Upper lobe of left lung (tissue), 6 donors: ENCODE measurements at places on chromosomes 1 and 21.

DNA sequence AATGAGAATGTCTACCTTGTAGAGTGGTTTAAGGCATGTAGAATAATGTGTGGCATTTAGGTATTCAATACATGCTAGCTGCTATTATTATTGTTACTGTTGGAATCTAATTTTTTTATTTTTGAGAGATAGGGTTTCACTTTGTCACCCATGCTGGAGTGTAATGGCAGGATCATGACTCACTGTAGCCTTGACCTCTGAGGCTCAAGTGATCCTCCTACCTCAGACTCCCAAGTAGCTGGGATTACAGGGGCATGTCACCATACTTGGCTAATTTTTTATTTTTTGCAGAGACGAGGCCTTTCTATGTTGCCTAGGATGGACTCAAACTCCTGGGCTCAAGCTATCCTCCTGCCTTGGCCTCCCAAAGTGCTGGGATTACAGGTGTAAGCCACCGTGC lies 61.9 kb downstream of the EPB41 start:
- DNase-seq = no peak

GRCh38 chr1:22129501-22130117 lies 13.3 kb downstream of the WNT4 start:
- DNase-seq = peak; percentile 72

DNA sequence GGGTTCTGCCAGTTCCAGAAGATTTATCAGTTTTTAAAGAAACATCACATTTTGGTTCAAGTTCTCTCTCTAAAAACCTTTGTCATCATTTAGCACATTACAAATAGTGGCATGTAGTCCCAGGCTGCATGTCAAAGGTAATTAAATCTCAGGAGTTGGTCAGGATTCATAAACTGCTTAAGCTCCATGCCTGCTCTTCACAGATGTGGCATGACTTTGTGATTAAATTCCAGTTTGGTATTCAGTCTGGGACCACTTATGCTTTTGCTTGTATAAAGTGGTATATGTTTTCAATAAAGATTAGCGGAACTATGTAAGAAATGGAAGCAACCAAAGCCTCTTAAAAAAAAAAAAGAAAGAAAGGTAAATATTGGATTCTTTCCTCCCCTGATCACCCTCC lies 408.0 kb downstream of the DISC1 start:
- no peak for DNase-seq

DNA sequence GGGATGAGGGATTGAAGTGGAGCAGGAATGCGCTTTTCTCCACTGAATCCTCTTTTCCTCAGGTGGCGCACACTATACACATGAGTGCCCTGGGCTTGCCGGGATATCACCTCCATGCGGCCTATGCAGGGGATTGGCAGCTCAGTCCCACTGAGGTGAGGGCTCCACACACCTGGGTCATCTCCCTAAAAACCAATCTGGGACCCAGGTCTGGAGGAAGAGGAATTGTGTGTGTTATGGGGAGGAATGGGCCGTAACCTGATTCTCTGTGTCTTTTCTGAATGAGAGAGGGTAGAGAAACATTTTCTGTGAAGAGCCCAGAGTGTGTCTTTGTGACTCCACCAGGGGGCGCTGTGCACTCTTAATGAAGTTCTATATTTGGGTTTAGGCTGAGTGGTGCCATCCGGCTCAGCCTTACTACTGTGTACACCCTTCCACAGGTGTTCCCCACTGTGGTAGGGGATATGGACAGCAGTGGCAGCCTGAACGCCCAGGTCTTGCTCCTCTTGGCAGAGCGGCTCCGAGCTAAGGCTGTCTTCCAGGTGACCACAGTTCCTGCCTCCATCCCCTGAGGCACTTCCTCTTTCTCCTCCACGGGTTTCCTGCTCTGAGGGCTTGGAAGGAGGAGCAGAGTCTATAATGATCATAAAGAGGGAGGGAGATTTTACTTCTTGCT lies 1.5 kb downstream of the TOMM40L start:
- peak; percentile 81 for DNase-seq

- no peak for DNase-seq
Observed at GRCh38 chr1:150126811-150127210, 22.9 kb upstream of the PLEKHO1 start.

- DNase-seq = no peak
Observed at GRCh38 chr1:182752077-182752988, 37.2 kb upstream of the NPL start.

DNA sequence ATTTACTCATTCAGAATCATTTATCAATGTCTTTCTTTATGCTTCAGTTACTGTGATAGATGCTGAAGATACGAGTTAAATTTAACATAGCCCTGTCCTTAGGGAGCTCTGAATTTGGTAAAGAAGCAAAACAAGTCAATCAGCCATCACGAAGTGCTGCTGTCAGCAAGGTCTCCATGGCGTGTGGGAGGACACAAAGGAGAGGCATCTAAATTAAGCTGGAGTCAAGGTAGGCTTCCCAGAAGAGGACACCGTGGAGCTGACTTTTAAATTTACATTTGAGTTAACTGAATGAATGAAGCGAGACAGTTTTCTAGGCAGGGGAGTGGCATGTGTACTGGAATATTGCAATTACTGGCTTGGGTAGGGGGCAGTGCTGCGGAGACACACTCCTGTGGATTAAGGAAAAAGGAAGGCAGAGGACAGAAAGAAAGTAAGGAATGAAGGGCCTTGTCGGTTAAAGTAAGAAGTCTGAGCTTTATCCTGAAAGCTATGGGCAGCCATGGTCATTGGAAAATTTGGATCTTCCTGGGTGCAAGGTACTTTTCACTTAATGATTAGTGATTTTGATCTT lies 41.3 kb upstream of the C1orf87 start:
- no peak for DNase-seq

GRCh38 chr1:235054466-235054865 lies 74.2 kb downstream of the TOMM20 start:
- DNase-seq = no peak

GRCh38 chr21:45153358-45154318 lies 79.3 kb downstream of the ADARB1 start:
- no peak for DNase-seq

DNA sequence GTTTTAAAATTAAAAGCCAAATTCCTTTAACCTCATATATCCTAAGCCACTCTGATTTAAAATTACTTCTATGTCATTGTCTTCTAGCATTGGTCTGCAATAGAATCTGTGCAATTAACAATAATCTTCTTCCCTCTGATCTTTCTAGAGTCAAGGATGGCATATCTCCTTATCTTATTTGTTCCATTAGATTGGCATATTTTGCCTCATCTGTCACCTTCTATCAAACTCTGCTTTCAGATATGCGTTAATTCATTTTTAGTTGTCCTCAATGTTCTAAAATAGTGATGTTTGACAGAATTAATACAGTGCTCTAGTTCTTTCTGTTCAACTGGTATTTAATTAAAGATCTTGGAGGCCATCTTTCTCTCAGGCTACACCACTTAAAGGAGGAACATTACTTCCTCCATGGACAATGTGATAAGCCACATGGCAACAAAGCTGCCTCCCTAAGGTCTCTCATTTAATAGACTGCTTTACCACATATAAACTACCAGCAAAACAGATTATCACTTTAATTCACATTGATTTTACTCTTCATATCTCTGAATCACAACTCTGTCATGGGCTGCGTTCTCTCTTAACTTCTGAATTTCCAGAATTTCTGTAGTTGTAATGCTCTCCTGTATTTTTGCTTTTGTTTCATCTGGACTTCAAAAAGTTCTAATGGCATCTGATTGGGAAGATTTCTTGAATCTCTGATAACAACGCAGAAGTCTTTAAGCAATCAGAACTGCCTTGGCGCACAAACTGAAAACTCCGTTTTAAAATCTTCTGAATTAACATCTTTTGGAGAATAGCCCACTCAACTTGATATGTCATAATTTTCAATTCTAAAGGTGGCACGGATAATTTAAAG lies 2.8 kb downstream of the NRIP1 start:
- DNase-seq = no peak

DNA sequence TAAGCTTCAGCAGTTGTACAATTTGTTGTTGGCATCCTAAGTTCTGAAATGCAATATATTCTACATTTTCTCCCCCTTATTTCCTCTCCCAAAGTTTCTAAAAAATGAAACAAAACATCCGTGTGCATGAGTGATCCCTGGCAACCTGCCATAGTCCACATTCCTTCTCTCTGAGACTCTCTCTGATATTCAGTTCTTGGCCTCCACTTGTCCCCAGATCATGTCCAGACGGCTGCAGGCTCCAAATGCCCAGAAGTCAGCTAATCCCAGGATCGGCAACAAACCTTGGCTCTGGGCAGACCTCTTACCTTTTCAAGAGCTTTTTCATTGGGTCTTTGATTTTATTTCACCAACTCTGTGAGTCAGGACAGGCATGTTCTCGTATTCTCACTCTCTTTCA lies 187.8 kb downstream of the ETS2 start:
- no peak for DNase-seq

DNA sequence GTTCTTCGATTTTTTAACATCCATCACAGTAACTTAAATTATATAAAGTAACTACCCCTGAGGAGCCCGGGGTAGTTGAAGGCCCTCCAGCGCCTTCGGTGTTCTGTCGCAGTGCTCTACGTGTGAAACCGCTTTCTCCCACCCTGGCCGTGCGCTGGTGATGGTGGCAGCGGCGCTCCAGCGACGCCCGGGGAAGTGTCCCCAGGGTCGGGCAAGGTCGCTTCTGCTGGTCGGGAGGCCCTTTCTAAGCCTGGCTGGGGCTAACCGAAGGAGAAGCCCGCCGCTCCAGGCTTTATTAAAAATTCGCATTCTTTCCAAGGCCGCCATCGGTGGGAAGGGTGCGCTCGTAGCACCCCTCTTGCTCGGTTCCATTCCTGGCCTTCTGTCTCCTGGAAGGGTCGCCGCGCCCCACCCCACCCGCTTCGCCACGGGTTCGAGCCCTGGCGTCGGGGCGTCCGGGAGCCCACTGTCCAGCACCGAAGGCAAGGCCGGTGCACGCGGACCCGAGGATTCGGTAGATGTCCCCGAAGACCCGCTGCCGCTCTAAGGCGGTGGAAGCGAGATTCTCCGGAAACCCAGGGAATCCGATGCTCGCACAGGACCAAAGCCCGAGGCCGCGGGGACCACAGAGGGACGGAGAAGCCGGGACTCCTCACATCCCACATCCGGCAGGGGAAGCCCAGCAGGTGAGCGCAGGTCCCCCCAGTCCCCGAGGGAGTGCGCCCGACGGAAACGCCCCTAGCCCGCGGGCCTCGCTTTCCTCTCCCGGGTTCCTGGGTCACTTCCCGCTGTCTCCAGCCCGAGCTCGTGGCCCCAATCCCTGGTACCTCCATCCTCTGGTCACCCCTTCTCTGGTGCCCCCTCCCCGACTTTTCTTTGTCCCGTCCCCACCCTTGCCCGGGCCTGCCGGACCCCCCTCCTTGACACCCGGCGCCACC lies 685 bp upstream of the RIPPLY3 start:
- no peak for DNase-seq

DNA sequence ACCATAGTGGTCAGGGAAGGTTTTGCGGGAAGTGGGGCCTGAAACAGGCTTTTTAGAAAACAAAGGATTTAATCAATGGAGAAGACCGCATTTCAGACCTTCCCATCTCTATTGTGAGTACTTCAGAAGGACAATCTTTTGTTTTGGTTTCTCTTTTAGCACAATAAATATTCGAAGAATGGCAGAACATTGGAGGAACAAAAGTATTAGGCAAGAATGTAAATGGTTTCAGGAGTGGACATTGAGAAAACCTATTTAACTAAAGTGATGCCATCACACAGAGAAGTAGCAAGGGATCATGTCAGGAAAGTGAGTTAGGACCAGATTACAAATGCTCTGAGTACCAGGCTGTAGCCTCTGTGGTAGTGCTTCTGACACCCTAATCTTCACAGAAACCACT lies 26.8 kb upstream of the UBE2U start:
- DNase-seq = no peak

DNA sequence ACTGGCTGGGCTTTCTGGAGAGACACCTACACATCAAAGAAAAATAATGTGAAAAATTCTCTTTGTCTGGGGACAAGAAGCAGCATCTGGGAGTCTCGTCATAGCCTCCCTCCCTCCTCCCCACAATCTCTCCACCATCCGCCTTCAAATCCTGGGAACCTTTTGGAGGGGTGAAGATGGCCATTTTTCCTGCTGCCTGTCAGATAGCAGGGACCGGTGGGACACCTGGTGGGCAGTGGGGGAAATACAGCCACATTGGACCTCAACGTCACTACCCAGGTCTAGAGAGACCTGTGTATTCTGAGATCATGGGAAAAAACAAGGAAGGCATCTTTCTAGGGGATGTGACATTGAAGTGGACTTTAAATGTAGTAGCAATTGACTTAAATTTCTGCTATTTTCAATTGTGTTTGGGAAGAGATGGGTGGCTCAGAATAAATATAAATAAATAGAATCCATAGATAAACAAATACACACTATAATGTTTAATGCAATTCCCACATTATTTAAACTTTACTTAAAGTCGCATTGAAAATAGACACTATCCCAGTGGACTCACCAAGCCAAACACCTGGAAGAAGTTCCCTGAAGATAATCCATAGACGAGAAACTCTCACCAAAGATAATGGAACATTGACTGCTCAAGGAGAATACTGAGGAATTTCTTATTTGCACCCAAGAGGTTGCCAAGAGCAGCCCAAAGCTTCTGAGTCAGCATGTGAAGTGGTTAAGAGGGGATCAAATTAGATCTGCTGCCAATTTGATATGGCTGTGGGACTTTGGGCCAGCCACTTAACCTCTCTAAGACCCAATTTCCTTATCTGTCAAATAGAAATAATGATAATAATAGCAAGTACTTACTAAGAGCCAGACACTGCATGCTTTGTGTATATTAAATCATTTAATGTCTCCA lies 147.6 kb upstream of the CAMK1G start:
- no peak for DNase-seq

DNA sequence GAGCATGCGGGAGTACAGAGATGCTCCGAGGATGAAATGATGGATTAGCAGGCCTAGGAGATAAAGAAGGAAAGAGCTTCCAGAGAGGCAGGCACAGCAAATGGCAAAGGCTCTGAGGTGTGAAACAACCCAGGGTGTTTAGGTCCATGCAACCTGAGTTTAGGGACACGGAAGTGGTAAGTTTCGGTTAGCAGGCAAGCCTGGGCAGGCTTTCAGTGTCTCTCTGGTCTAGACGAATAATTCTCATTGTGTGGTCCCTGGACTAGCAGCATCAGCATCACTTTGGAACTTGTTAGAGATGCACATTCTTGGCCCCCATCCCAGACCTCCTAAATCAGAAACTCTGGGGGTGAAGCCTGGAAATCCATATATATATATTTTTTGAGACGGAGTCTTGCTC lies 18.6 kb downstream of the NKAIN1 start:
- no peak for DNase-seq

GRCh38 chr1:18668046-18668445 lies 37.4 kb downstream of the PAX7 start:
- no peak for DNase-seq

- no peak for DNase-seq
Observed at GRCh38 chr21:42666925-42667324, 13.5 kb downstream of the PDE9A start.

GRCh38 chr1:197526736-197527371 lies 248.4 kb downstream of the DENND1B start:
- DNase-seq = no peak

DNA sequence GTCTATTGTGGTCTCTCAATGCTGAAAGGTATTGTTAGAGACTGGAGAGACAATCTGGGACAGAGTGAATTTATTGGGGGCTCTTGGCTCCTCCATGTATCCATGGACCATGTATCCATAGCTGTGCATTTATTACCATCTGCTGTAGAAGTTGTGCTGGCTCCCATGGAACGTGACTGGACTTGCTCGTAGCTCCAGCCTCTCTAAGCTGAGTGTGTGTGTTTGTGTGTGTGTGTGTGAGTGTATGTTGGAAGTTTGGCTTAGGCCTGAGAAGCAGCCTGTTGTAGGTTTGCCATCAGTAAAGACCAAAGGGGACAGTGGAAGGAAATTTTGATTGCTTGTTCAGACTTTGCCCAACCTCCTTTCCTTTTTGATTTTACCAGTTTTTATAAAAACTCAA lies 105.7 kb upstream of the USP24 start:
- DNase-seq = no peak

- no peak for DNase-seq
Observed at GRCh38 chr1:157798211-157798610, 21.3 kb upstream of the FCRL2 start.
